ENCODE measurements at places on chromosomes 3 and 15.

GRCh38 chr15:29570948-29571791 is 251.1 kb downstream of the TJP1 start:
- peak; percentile 9 for DNase-seq

GRCh38 chr15:69400850-69401249 is 13.3 kb upstream of the KIF23 start:
- DNase-seq, result no peak

- no peak for DNase-seq
These were observed 73.2 kb downstream of the CHDH start for GRCh38 chr3:53773021-53773436.

GRCh38 chr15:49688135-49688790 is 67.4 kb downstream of the DTWD1 start:
- DNase-seq, result no peak

GRCh38 chr3:21520106-21520963 is 230.7 kb downstream of the ZNF385D start:
- no peak for DNase-seq

- no peak for DNase-seq
These were observed 177.4 kb upstream of the LINGO1 start for GRCh38 chr15:77810130-77810571.

DNA sequence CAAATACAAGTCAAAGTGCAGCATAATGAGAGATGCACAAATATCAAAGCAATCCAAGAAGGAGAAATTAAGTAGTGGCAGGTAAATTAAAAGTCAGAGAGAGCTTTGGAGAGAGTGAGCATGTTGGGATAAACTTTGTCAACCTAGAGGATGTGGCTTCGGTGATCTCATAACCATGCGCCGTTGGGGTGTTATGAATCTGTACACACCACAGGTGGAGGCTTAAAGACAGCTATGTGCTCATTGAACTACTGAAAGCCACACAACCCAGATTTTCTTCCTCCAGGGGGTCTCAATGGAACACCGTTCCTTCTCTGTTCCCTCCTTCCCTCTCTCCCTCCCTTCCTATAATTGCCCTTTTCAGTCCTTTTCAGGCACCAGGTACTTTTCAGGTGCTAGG is 52.0 kb downstream of the SUCNR1 start:
- no peak for DNase-seq

DNA sequence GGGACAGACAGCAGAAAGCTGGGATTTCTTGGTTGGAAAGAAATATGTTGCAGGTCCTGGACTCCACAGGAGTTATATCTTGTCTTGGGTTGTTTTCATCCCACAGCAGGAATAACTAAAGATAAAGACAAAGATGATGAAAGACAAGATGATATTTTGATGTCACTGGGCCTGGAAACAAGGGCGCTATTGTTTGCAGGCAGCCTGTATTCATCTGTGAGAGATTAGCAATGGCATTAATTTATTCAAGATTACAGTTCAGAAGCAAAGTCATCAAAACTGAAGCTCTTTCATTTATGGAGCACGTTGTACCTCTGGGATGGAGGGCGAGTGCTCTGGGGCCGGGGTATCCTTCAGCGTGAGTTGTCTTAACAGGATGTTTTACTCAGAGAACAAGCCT is 213.8 kb downstream of the LRTM1 start:
- DNase-seq, result no peak

Data from DMS79 (cell line).